ENCODE measurements at places on chromosomes 2 and 18.

- DNase-seq: no peak
These were observed 366.5 kb downstream of the DSC3 start for GRCh38 chr18:30676053-30676480.

DNA sequence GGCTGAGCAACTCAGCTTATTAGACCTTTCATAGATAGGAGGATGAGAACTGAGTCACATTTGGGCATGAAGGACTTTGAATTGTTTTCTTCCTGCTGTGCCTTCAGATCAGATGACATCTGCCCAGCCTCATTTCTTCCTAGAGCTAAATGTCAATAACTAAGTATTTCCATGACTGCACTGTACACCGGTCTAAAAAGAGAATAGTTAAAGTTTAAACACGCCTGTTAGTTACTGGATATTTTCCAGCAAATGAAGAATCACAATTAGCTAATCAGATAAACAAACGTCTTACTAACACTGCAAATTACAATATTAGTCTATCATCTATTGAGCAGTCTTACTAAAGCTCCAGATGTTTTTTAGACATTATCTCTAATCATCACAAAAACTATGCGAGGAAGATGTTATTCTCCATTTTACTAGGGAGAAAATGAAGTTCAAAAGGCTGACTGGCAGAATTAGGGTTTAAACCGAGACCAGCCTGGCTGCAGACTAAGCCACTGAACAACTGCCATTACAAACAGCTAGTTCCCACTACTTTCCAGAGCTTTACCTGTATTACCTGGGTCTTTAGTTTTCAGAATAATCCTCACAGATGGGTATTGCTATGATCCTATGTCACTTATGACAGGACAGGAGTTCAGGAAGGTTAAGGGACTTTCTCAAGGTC is 69.4 kb upstream of the ZNF397 start:
- DNase-seq: no peak

DNA sequence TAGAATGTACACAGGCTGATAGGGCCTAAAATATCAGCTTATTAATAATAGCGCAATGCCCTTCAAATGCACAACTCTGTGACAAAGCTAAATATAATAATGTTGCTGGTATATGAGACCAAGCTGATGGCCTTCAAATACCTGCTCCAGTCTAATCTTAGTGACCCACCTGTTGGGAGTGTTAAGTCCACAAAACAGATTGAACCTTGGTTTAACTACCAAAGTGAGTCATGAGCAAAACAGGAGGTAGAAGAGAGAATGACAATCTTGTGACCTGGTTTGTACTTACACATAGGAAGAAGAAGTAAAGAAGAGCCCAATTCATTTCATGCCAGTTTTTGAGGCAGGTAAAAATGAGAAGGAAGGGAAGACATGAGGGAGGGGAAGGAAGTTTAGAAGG is 295.0 kb downstream of the NR4A2 start:
- no peak for DNase-seq

- no peak for DNase-seq
These were observed 40.0 kb downstream of the PKDCC start for GRCh38 chr2:42087857-42088195.

GRCh38 chr2:210562502-210563080 is 6.2 kb downstream of the CPS1 start:
- no peak for DNase-seq

- DNase-seq: no peak
These were observed 116.6 kb downstream of the LIPG start for GRCh38 chr18:49678440-49678839.

DNA sequence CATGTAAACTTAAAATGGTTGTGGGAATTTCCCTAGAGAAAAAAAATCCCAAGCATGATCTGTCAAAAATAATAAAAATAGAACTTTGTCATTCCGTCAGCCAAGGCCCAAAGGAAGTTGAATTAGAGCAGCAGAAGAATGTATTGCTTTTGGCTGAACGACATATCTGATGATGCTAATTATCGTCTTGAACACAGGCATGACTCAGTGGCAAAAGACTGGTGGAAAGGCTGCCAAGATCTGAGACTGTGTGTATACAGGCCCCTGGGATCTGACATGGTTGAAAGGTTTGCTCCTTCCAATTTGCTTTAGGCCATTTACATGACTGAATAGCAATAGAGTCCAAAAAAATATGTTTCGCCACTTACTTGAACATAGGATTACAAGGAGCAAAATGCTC is 1057.1 kb upstream of the CRIM1 start:
- no peak for DNase-seq

- DNase-seq: no peak
These were observed 68.7 kb upstream of the MC2R start for GRCh38 chr18:13984080-13984479.

- no peak for DNase-seq
These were observed 4.6 kb upstream of the TEX51 start for GRCh38 chr2:126894082-126894481.

DNA sequence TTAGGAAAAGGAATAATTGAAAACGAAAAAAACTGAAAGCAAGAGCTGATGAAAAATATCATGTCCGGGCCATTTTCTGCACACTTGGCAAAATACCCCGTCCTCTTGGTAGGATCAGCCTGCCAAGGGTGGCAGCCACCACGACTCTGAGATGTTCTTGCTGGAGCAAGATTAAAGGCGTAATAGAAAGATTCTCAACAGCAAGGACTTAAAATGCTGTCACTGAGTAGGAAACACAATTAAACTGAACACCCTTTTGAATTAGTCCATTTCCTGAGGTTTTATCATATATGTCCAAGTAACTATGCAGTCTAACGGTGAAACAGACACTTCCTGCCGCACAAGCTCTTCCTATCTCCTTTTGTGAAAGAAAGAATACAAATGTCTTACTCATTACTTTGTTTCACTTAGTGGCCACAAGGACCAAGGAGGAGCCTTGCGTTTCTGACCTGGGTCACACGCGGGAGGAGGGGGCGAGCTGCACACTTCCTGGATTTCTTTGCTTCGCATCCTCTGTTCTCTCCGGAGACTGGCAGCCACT is 222.7 kb downstream of the PIEZO2 start:
- no peak for DNase-seq

- no peak for DNase-seq
These were observed 9.6 kb upstream of the B3GNT2 start for GRCh38 chr2:62186156-62186905.

DNA sequence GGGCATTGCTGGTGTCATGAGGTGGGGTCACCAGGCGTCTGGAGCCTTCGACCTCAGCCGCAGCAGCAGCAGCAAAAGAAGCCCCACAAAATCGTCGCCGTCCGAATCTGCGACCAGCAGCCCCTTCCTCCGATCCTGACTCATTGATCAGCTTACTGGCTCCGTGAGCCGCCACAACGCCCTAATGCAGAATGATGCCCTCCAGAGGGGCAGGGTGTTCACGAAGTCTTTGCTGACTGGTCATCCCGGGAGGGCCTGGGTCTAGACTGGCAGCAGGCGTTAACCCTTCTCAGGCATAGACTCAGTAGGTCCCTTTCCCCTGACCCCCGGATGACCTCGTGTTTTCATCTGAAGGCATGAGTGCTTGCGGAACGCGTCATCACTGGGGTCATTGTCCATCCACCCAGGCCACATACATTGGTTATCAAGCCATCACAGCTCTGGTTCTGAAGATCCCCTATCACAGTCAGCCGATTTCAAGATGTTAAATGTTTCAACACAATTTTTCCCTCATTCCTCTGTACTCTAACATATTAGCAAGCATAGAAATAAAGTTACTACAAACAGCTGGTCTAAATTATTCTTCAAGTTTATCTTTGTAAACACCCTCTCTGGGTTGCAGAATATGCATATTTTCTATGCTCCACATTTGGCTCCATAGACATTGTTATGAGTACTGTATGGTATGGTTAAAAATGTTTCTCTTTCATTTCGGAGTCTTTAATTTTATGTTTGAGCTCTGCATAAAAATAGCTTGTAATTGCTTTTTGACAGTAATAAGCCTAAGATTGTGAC is 83.3 kb upstream of the SALL3 start:
- DNase-seq: no peak

GRCh38 chr2:53353135-53354114 is 414.2 kb upstream of the CHAC2 start:
- no peak for DNase-seq
